ENCODE measurements at places on chromosomes 7 and 10. TPM values are rescaled to one million over a fixed set of nuclear protein-coding genes. Genes with fewer than 3 reads are reported as not detected.

DNA sequence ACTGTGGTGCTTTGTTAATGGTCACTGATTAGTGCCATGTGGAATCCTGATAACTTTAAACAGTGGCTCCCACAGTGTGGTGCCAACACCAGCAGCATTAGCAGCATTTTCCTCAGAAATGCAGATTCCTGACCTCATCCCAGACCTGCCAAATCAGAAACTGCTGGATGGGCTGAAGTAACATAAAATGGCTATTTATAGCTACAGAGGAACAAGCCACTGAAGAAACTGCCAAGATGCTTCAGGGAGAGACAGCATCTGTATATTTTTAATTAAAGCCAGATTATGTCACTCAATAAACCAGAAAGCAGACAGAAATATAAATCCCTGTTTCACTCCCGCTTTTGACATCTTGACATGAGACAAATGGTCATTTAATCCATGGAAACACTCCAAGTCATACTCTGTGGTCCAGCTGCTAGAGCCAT lies 178.5 kb downstream of the AMPH start:
- DNase-seq, result no peak

GRCh38 chr10:69316313-69317059 lies 38.2 kb downstream of the HK1 start:
- DNase-seq, result no peak

Gene GIMAP5
- 3.7 TPM for total RNA-seq

Gene TBX20
- total RNA-seq, result not detected

GRCh38 chr7:32037650-32038198 lies 32.5 kb downstream of the PDE1C start:
- no peak for DNase-seq

Gene GIMAP6
- total RNA-seq, result 5.5 TPM

Gene MYOZ1
- total RNA-seq, result 0.78 TPM

DNA sequence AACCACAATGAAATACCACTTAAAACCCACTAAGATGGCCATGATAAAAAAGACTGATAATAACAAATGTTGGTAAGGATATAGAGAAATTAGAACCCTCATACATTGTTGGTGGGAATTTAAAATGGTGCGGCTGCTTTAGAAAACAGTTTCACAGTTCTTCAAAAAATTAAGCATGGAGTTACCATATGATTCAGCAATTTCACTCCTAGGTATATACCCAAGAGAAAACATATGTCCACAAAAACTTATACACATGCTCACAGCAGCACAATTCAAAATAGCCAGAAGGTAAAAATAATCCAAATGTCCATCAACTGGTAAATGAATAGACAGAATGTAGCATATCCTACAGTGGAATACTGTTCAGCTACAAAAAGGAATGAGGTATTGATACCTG lies 30.0 kb downstream of the ATXN7L1 start:
- no peak for DNase-seq

- DNase-seq, result no peak
Measured at GRCh38 chr10:27774831-27775230, 29.2 kb upstream of the MKX start.

Gene TAS2R3
- 2.5 TPM for total RNA-seq

- DNase-seq, result no peak
Measured at GRCh38 chr7:27164367-27165088, 809 bp downstream of the HOXA9 start.

- DNase-seq, result no peak
Measured at GRCh38 chr10:29830531-29831512, 196.1 kb upstream of the SVIL start.

- peak; percentile 72 for DNase-seq
Measured at GRCh38 chr10:75234017-75234682, 1.6 kb downstream of the COMTD1 start.

- DNase-seq, result no peak
Measured at GRCh38 chr7:37107047-37107750, 341.5 kb downstream of the ELMO1 start.
